ENCODE measurements at places on chromosomes 5 and 9. TPM values are rescaled to one million over a fixed set of nuclear protein-coding genes. Genes with fewer than 3 reads are reported as not detected.

The ADAMTSL1 gene
- 0.10 TPM for total RNA-seq

The AK8 gene
- 0.63 TPM for total RNA-seq

The MEGF10 gene
- under 0.01 TPM for total RNA-seq

The KIF20A gene
- 0.42 TPM for total RNA-seq

The OTULINL gene
- 45.9 TPM for total RNA-seq

The FOXD4L5 gene
- under 0.01 TPM for total RNA-seq

The FAM221B gene
- not detected for total RNA-seq

The HTR1A gene
- not detected for total RNA-seq

The CLIC3 gene
- 3.4 TPM for total RNA-seq

The NSG2 gene
- not detected for total RNA-seq

The GPR151 gene
- total RNA-seq, result not detected

The BAAT gene
- total RNA-seq, result 0.10 TPM

The GPR150 gene
- total RNA-seq, result 0.42 TPM

The SLCO4C1 gene
- 1.9 TPM for total RNA-seq

Measured in mononuclear cell (primary cell).